ENCODE measurements at places on chromosomes 16 and 17. TPM values are rescaled to one million over a fixed set of nuclear protein-coding genes. Genes with fewer than 3 reads are reported as not detected.

GRCh38 chr17:49252148-49252695, 21.6 kb upstream of the PHOSPHO1 start:
- no peak for DNase-seq

- DNase-seq: no peak
Measured at GRCh38 chr17:53270936-53271335, 551.8 kb upstream of the KIF2B start.

- DNase-seq: no peak
Measured at GRCh38 chr17:60165971-60166370, 16.2 kb downstream of the CA4 start.

DNA sequence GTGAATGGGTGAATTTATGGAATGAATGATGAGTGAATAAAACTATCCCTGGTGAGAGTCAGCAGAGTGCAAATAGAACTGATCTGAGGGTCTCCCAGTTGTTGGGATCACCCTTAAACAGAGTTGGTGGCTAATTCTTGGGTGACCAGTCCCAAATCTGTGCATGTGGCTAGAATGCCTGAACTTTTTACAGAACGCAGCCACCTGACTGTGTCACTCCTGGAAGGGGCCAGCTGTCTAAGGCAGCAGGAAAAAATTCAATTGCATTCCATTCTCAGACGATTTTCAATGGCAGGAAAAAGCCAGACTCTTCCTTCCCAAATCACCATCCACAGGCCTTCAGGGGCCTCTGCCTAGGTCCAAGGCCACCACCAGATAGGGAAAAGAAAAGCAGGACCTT, 43.5 kb downstream of the BEAN1 start:
- no peak for DNase-seq

The ACSM2A gene
- polyA plus RNA-seq: not detected

The RPGRIP1L gene
- polyA plus RNA-seq: 1.4 TPM

DNA sequence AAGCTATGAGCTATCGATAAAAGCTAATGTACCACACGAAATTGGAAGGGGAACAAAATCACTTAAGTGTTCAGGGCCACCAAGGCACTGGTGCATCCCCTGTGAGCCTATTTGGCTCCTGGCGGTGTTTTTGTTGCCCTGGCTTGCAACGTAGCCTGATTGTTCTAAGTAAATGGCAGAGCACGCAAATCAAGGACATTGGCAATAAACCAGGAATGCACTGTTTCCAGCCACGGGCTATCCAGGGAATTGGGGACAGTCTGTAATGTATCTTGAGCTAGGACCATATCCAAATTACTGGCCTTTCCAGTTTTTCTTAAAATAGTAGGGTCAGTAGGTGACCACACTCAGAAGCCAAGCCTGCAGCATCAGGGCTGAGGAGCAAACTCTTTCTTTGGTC, 734.0 kb downstream of the MAF start:
- DNase-seq: no peak

GRCh38 chr16:4263504-4264436, 9.1 kb downstream of the TFAP4 start:
- DNase-seq: peak; percentile 89

The AANAT gene
- 0.19 TPM for polyA plus RNA-seq
